ENCODE measurements at places on chromosomes 3 and 15. TPM values are rescaled to one million over a fixed set of nuclear protein-coding genes. Genes with fewer than 3 reads are reported as not detected.

- no peak for DNase-seq
Observed at GRCh38 chr3:193809106-193809505, 216.1 kb downstream of the OPA1 start.

GRCh38 chr15:38670128-38671005, 105.8 kb upstream of the RASGRP1 start:
- DNase-seq, result no peak

DNA sequence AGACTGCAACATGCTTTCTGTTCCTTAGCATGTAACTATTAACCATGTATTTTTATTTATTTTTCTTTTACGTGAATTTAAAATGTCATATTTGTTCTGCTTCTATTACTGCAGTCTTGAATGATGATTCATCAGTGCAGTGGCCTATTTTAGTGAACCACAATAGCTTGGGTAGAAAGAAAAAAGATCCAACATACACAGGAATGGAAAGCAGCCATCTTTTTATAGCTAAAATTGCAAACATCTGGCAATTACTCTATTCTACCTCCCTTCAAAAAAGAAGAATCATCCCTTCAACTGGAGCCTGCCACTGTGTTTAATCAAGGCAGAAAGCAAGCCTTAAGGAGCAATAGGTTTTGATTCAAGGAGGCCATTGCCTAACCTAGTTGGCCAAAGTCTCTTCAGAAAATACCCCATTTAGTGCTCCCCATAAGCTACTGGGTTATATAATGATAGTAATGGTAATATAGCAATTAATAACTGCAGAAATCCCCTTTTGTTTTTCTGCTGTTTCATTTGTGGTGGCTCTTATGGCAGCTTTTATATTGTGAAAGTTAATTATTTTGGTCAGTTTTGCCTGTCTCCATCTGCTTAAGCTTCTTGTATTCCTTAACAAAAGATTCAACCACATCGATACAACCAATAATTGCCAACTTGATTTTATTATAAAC, 267.3 kb downstream of the LPP start:
- no peak for DNase-seq

DNA sequence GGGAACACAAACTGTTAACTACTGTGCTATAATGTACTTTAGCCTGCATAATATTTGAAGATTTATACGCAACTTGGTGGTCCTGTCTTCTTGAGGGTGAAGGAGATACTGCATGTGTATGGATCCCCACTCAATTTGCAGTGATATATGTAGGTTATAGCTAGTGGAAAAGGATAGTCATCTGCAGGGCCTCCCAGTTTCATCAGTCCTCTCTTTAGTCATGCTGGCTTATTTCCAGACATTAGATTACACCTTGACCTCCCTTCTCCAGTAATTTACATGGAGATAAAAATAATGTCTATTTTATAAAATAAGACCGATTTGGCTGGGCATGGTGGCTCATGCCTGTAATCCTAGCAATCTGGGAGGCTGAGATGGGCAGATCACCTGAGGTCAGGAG, 3.7 kb downstream of the NR1D2 start:
- DNase-seq, result no peak

GRCh38 chr3:145798007-145798406, 363.0 kb downstream of the PLOD2 start:
- DNase-seq, result no peak

DNA sequence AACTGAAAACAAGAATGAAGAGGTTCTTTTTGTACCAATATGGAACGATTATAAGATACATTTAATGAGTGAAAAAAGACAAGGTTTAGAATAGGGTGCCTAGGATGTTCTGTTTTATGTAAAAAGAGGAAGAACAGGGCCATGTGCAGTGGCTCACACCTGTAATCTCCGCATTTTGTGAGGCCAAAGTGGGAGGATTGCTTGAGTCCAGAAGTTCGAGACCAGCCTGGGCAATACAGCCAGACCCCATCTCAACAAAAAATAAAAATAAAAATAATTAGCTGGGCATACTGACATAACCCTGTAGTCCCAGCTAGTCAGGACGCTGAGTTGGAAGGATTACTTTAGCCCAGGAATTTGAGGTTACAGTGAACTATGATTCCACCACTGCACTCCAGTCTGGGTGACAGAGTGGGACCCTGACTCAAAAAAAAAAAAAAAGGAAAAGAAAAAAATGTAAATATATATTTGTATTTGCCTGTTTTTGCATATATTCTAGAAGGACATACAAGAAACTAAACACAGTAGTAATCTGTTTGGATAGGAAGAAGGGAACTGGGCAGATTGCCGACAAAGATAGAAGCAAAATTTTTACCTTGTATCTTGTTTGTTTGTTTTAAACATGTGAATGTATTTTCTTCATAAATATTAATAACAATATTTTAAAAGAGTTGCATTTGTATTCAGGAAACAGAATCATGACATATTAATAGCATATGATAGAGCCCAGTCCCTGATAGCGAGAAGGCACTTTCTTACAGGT, 174.3 kb downstream of the SOX2 start:
- DNase-seq, result no peak

DNA sequence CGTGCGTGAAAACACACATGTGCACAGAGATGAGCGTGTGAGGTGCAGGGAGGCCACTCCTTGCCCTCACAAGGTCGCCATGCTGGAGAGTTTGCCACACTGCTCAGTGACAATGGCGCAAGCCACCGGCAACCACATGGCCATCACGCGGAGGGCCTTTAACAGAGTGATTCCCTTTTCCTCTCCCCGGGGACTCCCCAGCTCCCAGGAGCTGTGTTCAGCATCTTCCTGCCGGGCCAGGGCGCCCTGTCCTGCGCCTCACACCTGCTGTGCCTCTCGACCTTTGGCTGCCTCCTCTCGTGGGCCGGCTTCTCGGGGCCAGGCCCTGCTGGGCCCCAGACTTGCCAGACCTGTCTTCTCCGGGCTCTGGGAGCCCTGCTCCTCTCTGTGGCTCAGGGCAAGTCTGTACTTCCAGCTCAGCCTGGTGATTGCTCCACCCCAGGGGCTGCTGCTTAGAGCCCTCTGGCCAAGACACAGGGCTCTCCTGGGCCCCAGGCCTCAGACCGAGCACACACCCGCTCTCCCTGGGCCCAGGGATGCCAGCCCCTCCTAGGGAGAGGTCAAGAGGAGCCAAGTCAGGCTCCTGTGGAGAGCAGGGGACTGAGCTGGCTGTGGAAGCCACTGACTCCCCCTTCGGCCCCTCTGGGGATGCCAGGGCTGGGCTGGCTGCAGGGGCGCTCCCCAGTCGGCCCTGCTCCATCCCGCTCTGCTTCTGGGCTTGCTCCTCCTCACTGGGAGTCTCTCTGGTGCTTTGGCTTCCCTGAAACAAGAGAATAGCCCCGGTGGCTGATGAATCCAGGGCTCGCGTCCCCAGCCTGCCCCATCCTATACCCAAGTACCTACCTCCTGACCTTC, 5.6 kb downstream of the CCDC9B start:
- DNase-seq, result no peak

The ARL14 gene
- total RNA-seq, result not detected

The LRRC58 gene
- total RNA-seq, result 29.3 TPM

DNA sequence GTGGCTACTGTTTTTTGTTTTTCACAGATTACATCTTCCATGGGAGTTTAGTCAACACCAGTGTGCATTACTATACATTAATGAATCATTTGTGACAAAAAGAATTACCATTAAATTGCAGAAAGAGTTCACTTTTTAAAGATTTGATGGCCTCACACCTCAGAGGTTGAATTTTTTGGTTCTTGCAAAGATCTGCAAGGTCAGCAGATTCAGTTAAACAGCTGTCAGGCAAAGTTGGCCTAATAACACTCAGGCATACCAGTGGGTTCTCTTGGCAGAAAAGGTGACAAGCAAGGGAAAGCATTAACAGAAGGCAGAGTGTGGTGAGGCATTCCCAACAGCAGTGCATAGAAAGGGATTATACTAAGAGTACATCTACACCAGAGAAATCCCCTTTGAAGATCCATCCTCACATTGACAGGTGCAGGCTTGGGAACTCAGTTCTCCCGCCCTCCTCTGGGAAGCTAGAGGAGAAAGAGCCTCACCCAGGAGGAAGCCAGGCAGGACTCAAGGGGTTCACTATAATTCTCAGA, 24.3 kb upstream of the PTX3 start:
- no peak for DNase-seq

The SLCO3A1 gene
- total RNA-seq, result 62.8 TPM

DNA sequence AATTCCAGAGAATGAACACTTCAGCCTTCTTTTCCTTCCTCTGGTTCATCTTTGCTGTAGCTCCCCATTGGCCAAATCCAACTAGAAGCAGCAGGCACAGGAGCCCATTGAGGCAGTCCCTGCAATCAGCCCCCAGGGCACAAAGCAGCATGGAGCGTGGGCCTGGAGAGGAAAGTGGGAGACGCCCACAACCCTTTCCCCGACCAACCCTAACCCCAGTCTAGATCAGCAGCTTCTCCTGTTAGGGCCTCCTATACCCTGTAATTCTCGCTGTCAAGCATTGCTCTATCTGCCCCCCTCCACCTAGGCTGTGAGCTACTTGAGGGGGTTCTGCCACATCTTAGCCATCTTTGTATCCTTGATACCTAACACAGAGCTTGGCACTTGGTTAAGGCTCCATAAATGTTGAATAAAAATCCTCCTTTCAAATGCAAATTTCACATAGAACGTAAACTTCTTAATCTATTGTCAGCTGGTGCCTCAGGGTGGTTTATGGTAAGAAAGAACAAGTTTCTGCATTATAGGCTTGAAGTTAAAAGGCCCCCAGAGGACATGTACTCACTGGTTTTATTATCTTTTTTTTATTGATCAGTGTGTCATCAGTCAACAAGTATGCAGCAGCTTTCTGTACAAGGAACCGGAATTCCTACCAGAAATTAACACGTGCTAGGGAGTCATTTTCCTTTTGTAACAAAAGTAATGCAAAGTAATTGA, 97.9 kb upstream of the PFN2 start:
- no peak for DNase-seq

- peak; percentile 53 for DNase-seq
Observed at GRCh38 chr15:81298611-81299010, 25.3 kb downstream of the STARD5 start.

DNA sequence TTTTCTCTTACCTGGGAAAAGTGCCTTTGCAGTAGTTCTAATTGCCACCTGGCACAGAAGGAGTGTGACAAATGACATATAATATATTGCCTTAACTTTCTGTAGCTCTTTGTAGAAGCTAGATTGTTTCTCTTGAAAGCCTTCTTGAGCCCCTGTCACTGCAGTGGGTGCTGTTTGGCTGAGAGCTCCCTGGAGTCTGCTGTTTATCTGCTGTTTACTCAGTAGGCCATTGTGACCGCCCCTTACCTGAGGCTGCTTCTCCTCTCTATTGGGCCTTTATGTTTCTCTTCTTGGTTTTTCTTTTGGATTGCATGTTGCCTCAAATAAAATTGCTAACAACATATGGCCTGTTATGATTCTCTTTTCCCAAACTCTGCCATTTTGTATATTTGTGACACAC, 16.7 kb downstream of the MAP2K5 start:
- DNase-seq, result no peak

DNA sequence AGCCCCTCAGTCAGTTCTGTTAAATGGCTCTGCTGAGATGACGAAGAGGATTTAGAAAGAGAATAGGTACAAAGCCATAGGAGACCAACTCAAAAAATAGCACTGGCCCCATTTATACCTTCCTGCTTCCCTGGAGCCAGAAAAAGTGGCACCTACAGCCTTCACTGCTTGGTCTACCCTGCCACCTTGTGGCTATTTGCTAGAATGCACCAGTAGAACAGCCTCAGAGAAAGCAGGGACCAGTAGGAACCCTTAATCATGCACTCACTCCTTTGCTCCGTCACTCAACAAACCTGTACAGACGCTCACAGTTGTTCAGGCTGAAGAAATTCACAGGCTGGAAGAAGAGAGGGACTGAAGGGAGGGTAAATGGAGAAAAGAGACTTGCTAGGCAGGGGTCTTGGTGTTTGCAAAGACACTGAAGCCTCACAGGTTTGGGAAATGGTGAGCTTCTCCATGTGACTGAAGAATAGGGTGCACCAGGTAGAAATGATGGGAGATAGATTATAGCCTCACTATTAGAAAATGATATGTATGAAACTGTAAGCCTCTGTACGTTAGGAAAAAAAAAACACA, 12.1 kb upstream of the RTP2 start:
- peak; percentile 80 for DNase-seq

The MUC13 gene
- not detected for total RNA-seq

DNA sequence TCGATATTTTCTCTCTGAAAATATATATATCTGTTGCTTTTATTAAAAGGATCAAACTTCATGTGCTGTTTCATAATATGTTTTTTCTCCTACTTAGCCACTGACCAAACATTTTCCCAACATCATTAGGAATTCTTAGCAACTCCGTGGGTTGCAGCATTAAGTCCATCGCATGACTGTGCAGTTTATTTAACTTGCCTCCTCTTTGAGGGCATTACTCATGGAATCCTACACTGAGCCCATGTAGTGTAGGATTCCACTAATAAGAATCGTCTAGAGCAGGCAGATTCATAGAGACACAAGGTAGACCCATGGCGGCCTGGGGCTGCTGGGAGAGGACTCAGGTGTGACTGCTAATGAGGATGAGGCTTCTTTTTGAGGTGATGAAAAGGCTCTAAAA, 49.3 kb downstream of the CMTM6 start:
- no peak for DNase-seq

The SRGAP3 gene
- total RNA-seq, result 18.5 TPM

The CFAP100 gene
- total RNA-seq, result not detected

DNA sequence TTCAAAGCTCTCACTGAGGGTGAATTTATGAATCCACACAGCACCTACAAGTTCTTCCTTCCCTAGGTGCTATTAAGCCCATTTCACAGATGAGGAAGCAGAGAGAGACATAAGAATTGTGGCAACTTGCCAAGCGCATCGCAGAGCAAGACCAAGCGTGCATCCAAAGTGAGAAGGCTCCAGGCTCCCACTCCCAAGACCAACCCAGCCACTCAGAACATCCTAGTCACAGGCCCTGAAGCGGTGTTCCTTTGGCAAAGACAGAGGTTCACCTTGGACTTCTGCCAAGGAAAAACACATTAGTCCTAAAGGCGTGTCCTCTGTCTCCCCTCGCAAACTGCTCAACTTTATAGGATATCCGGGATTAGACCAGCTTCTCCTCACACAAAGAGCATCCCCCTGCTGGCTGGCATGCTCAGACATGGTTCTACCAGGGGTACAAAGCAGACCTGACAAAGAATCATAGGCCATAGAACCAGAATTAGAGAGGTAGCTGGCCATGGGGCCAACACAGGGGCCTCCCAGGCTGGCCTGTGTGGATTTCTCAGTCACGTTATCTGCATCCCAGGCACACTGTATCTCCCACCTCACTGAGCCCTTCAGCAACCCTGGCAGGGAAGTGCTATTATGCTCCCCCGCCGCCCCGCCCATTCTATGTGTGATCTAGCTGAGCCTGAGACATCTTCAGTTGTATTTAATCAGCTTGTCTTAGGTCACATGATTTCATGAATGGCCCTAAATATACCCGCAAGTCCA, 160.2 kb downstream of the FOXP1 start:
- DNase-seq, result peak; percentile 55

- no peak for DNase-seq
Observed at GRCh38 chr15:67784856-67785430, 40.4 kb upstream of the SKOR1 start.

The CP gene
- 15.0 TPM for total RNA-seq

GRCh38 chr15:99566157-99566897, 543 bp downstream of the MEF2A start:
- DNase-seq, result peak; percentile 88

Data from lower leg skin (tissue), 4 donors.